ENCODE measurements at places on chromosomes 7 and 10. TPM values are rescaled to one million over a fixed set of nuclear protein-coding genes. Genes with fewer than 3 reads are reported as not detected.
A peak's percentile ranks its signal among the peaks of the same experiment; 100 is the strongest.

- no peak overlapping the region for H3K4me3 ChIP-seq
- DNase-seq, result no peak
- H3K27ac ChIP-seq, result peak overlapping the region; percentile 97
- no peaks in the 10 kb centered on the region for H3K27me3 ChIP-seq
- H3K36me3 ChIP-seq, result peaks cover 9% of the 10 kb centered on the region
Observed at GRCh38 chr10:103514244-103514643, 20.7 kb downstream of the NEURL1 start.

Gene SCART1
- total RNA-seq, result 1.4 TPM

GRCh38 chr7:2654059-2654458, 22.3 kb downstream of the TTYH3 start:
- H3K4me1 ChIP-seq, result no peaks in the 10 kb centered on the region
- H3K36me3 ChIP-seq, result peaks cover 6% of the 10 kb centered on the region
- H3K27me3 ChIP-seq, result no peaks in the 10 kb centered on the region
- no peak overlapping the region for H3K4me3 ChIP-seq

Gene OR2A5
- not detected for total RNA-seq

DNA sequence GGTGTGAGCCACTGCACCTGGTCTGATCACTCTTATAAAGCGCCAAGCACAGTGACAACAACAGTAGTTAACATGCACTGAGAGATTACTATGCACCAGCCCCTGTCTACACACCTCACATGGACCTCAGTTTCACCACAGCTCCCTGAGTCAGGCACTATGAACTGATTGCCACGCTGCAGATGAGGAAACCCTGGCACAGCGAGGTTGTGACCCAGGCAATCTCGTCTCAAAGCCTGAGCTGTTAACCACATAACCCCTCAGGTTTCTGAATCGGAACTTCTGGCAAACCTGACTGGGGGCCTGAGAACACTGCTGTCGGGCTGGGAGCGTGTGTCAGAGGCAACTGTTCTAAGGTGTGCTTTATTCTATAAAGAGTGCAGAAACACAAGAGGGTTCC, 150.8 kb downstream of the RNF216 start:
- peaks cover 11% of the 10 kb centered on the region for H3K36me3 ChIP-seq
- DNase-seq, result no peak
- H3K27ac ChIP-seq, result peak overlapping the region; percentile 5
- H3K4me3 ChIP-seq, result no peak overlapping the region

Gene SNCG
- 60.4 TPM for total RNA-seq

- H3K27ac ChIP-seq, result no peak overlapping the region
- H3K36me3 ChIP-seq, result no peaks in the 10 kb centered on the region
- peaks cover 19% of the 10 kb centered on the region for H3K4me1 ChIP-seq
- H3K27me3 ChIP-seq, result no peaks in the 10 kb centered on the region
- DNase-seq, result no peak
- H3K4me3 ChIP-seq, result no peak overlapping the region
Observed at GRCh38 chr7:52715701-52716100, 319.7 kb upstream of the POM121L12 start.

DNA sequence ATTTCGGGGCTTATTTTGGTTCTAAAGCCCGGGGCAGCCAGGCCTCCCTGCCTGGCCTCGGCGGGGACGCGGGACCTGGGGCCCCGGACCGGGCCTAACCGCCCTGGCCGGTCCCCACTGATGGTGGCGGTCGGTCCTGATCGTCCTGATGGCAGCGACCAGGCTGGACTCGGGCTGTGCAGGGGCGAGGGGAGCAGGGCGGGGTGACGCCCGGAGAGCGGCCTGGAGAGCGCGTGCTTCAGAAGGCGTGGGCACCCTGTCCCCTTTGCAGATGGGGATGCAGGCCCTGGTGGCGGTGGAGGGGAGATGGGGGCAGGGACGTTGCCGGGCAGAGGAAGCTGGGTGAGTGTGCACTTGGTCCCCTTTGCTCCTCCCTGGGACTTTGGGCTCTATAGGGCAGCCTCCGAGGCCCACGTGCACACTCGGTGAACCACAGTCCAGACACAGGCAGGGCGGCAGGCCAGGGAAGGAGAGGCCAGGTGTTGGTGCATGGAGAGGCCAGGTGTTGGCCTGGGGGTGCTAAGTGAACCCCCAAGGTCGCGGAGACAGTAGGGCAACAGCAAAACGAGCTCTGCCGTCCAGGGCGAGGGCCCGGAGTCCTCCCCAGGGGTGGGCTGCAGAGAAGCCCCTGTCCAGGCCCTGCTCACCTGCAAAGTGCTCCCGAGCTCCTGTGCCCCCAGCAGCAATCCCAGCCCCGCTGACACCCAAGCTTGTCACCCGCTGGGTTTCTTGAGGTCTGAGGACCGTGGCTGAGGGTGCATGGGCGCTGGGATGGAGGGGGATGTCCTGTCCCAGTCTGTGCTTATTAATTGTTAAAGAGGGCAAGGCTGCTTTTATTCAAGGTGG, 42.4 kb upstream of the FAM20C start:
- peak; percentile 71 for DNase-seq
- H3K4me1 ChIP-seq, result peaks cover 14% of the 10 kb centered on the region
- H3K36me3 ChIP-seq, result peaks cover 3% of the 10 kb centered on the region
- peak overlapping the region; percentile 100 for H3K27ac ChIP-seq
- H3K27me3 ChIP-seq, result no peaks in the 10 kb centered on the region
- H3K4me3 ChIP-seq, result peak overlapping the region; percentile 97

Measured in type B pancreatic cell (in vitro differentiated cells).